ENCODE measurements at places on chromosomes 7 and 10.

- no peak for DNase-seq
These were observed 247.7 kb upstream of the DKK1 start for GRCh38 chr10:52066383-52066782.

GRCh38 chr10:70846795-70847194 is 31.0 kb downstream of the SGPL1 start:
- DNase-seq, result no peak

- peak; percentile 21 for DNase-seq
These were observed 225.2 kb upstream of the PRSS58 start for GRCh38 chr7:142482891-142483658.

GRCh38 chr10:33355274-33355673 is 20.8 kb upstream of the NRP1 start:
- no peak for DNase-seq

- no peak for DNase-seq
These were observed 198.8 kb downstream of the CDCA7L start for GRCh38 chr7:21746949-21747348.

GRCh38 chr7:277228-277627 is 12.7 kb upstream of the FOXL3 start:
- DNase-seq, result no peak

Data from G401 (cell line).